Non-pigmented ciliary epithelial cell (primary cell): ENCODE measurements at places on chromosomes 6 and 20.

DNA sequence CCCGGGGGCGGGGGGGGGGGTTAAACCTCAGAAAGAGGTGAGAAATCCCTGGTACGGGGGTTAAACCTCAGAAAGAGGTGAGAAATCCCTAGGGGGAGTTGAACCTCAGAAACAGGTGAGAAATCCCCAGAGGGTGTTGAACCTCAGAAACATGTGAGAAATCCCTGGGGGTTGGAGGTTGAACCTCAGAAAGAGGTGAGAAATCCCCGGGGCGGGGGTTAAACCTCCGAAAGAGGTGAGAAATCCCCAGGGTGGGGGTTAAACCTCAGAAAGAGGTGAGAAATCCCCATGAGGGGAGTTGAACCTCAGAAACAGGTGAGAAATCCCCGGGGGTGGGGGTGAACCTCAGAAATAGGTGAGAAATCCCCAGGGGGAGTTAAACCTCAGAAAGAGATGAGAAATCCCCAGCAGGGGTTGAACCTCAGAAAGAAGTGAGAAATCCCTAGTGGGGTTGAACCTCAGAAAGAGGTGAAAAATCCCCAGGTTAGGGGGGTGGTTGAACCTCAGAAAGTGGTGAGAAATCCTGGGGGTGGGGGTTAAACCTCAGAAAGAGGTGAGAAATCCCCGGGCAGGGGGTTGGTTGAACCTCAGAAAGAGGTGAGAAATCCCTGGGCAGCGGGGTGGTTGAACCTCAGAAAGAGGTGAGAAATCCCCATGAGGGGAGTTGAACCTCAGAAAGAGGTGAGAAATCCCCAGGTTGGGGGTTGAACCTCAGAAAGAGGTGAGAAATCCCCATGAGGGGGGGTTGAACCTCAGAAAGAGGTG lies 87.4 kb downstream of the PLG start:
- no peak for DNase-seq

DNA sequence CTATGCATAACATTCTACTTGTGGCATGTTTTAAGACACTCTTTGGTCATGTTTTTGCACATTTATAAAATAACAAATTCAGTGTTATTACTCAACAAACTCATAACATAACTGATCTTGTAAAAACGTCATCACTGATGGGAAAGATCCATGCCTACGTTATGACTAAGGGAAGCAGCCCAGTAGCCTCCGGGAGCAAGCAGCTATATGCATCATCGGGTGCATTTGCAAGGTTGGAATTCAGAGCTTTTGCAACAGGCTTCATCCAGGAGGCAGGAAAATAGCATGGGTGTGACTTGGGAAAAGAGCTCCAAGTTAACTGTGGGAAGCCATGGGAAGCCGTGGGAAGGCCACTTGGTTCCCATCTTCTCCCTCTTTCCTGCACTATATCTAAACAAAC lies 271.6 kb upstream of the SGK1 start:
- DNase-seq: peak; percentile 98

- DNase-seq: no peak
These were observed 208.7 kb downstream of the SOX4 start for GRCh38 chr6:21802175-21802822.

GRCh38 chr6:63609231-63609630 lies 26.4 kb upstream of the PHF3 start:
- DNase-seq: no peak

DNA sequence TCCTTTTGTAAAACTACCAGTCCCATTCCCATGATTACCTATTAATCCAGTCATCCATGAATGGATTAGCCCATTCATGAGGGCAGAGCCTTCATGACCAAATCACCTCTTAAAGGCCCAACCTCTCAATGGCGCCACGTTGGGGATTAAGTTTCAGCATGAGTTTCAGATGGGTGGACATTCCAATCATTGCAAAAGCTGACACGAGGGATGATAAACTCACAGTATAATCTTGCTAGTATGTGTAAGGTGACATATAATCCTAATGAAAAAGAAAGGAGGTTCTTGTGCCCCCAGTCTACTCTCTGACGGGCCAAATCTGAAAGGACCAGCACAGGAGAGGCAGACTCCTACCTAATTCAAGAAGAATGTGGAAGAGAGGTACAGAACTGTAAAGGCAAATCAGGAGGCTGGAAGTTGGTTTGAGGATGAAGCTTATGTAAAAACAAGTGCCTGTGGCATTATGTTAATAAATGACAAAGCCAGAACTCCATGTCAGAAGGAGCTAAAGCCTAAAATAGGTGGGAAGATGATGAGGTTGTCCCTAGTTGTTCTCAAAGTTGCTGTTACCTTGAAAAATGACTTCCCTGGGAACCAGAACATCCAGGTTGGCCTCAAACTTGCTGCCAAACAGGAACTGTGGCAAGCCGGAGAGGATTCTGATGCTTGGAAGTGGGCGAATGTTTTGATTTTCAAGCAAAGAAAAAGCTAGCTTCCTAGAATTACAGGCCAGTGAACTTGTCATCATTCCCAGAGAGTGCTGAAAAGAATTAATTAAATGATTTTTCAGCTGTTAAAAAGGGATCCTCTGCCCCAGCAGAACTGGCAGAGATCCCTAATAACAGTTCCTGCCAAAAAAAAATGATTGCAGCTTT lies 106.5 kb upstream of the TIAM2 start:
- no peak for DNase-seq

- no peak for DNase-seq
These were observed 456.5 kb downstream of the UTRN start for GRCh38 chr6:144741659-144742058.

GRCh38 chr6:166313255-166314070 lies 5.3 kb upstream of the PRR18 start:
- no peak for DNase-seq

DNA sequence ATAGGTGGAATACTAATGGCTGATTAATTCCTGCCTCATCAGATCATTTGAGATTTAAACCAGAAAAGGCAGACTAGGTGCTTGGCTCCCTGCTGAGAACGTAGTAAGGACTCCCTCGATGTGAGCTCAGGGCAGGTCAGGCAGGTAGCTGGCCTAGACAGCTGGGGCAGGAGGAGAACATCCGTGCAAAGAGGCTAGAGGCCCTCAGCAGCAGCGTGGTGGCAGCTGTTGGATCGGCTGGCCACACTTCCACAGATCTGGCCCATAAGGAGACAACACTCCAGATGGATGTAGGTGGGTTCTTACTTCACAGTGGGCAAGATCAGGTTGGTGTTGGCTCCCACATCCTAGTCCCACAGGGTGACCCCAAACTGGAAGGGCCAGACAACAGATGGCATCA lies 38.5 kb downstream of the EYA2 start:
- no peak for DNase-seq

GRCh38 chr20:40646361-40646760 lies 42.7 kb downstream of the MAFB start:
- DNase-seq: no peak

- no peak for DNase-seq
These were observed 3.6 kb downstream of the PARD6B start for GRCh38 chr20:50734730-50735679.

DNA sequence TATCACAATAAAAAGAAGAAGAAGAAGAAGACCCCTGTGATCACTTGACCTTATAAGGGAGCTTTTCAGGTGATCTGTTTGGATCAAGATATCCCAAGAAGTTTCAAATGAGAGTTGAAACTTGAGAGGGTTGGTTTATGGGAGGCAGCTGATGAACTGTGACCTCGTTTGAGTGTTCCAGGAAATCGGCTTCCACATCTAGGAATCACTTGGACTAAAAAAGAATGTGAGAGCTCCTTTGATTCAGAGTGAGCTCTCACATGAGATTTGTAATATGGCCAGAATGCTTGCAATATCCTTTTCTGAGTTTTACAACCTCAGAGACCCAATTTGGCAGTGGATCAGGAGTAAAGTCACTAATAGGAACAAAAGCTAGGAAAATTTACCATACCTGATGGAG lies 228.1 kb downstream of the ATXN1 start:
- DNase-seq: no peak

DNA sequence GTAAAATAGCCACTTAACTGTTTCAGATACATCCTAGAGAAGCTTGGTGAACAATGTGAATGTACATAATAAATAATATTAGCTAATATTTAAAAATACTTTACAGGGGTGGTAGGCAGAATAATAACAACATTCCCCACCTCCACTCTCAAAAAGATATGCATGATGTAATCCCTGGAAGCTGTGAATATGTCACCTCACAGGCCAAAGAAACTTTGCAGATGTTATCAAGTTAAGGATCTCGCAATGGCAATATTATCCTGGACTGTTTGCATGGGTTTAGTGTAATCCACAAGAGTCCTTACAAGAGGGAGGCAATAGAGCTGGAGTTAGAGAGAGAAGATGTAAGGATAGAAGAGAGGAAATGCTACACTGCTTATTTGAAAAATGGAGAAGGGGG lies 7.0 kb upstream of the PTPRK start:
- DNase-seq: no peak

- DNase-seq: no peak
These were observed 22.3 kb upstream of the APMAP start for GRCh38 chr20:25014816-25015215.

GRCh38 chr6:168318090-168318489 lies 1.5 kb downstream of the DACT2 start:
- DNase-seq: no peak

DNA sequence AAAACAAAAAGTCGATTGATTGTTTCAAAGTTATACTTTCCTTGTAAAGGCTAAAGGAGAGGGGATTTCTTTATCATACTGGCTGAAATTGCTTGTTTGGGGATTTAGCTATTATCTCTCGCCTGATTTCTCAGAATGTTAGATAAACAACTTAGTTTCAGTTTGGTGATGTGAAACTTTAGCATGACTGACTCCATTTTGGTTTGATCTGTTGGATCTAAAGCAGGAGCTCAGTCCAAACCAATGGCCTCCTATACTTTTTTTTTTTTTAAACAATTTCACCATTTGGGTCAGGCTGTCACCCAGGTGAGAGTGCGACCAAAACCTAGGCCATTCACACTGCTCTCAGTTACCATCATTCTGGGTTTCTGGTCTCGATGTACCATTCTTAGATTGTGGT lies 45.4 kb upstream of the SLC16A10 start:
- no peak for DNase-seq

GRCh38 chr20:36093025-36093803 lies 61.3 kb upstream of the EPB41L1 start:
- no peak for DNase-seq

DNA sequence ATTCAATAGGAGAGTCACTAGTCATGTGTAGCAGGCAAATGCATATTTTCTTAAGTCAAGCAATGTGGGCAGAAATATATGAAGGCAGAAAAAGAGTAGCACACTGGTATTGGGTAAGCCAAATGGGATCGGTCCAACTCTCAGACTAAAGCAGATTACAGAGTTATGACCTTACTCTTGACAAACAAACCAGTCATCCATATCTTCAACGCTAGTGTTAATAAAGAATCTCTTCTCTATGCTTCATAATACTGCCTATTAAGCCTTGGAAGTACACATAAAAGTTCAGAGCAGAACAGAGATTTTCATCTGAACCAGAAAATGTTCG lies 320.2 kb upstream of the JARID2 start:
- peak; percentile 6 for DNase-seq
